ENCODE measurements at places on chromosomes 1 and 21.
A peak's percentile ranks its signal among the peaks of the same experiment; 100 is the strongest.

DNA sequence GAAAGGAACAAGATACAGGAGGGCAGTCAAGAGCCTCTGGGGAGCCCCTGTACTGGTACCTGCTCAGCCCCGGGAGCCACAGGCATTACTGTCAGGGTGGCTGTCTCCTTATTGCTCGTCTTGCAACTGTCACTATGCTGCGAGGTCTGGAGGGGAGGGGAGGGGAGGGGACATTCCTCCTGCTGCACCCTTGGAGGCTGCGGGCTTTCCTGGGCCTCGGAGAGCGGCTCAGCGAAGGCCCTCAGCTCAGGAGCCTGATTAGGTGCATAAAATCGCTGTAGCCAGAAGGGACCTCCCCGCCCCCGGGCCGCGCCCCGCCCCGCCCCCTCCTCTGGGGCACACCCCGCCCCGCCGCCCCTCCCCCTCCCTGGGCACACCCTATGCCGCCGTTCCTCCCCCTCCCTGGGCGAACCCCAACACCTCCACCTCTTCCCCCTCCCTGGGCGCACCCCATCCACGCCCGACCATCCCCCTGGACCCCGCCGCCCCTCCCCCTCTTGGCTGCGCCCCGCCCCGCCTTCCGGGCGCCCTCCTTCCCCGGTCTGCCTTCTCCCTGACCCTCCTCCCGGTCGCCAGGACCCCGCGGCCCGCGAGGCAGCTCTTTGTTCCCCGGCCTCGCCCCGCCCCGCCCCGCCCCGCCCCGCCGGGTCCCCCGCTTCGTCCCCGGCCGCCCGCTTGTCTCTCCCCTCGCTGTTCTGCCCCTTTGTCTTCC is 35.5 kb downstream of the CACHD1 start:
- peak; percentile 65 for DNase-seq

DNA sequence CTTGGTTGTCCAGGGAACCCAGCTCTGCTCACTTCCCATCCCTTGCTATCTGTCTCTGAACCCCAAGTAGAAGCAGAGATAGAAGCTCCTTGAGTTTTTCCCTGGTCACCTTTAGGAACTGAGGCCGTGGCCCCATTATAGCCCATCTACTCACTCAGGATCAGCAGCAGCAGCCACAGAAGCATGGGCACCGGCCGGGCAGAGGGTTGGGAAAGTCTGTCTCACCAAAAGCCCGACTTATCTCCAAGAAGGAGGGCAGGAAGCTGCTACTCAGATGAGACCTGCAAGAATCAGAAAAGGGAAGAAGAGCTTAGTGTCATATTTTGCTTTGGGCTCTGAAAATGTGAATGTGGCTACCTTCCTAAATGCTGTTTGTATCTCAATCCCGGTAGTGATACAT is 264 bp downstream of the FCRL3 start:
- DNase-seq: no peak

- peak; percentile 21 for DNase-seq
Measured at GRCh38 chr21:39373634-39374033, 24.7 kb upstream of the HMGN1 start.

GRCh38 chr1:115811140-115811828 is 29.6 kb downstream of the NHLH2 start:
- DNase-seq: no peak

DNA sequence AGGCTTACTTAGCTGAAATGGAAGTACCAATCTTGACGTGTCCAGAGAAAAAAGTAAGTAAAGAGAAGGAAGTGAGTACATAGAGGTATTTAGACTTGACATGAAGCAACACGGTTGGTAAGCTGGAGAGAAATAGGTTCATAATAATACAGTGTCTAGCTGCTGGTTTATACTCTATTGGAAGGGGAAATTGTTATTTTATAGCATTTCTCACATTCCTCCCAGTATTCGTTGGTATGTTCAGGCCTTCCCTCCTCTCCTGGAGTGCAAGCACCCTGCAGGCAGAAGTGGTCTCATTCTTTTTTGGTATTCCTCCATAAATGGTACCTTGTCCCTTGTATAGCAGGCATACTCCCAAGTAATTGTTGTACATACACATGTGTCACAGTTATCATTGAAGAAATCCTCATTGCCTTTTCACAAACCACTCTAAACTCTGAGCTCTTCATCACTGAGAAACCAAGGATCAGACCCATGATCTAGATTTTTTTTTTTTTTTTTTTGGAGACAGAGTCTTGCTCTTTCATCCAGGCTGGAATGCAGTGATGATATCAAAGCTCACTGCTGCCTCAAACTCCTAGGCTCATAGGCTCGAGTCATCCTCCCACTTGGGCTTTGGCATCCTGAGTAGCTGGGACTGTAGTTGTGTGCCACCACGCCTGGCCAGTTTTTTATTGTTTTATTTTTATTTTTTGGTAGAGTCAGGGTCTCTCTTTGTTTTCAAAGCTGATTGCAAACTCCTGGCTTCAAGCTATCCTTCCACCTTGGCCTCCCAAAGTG is 9.8 kb upstream of the IPO9 start:
- DNase-seq: no peak

DNA sequence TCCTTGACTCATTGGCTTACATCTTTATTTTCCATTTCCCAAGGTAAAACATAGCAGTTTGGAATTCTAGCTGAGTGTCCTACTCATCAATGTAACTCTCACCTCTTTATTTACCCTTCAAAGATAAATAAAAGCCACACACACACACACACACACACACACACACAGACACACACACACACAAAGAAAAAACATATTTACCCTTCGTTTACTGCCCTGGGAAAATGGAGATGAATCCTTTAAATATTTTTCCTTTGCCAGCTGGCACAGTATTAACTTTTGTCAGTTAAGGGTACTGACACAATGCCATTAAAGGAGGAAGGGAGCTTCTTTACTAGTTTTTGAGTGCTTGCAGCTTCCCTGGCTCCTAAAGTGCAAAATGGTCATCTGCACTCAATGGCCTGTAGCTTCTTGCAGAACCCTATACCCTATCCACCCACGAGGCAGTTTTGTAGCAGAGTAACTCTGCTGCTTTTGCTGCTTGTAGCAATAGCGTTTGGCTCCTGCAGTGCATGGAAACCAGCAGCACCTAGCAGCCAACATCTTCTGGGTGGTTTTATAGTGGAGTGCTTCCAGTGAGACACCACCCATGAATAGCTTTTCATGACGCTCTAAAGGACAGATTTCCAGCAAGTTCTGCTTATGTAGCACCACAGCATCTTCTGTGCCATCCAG is 103.7 kb downstream of the HS2ST1 start:
- DNase-seq: no peak

GRCh38 chr1:7893529-7894180 is 40.8 kb upstream of the UTS2 start:
- DNase-seq: peak; percentile 62

DNA sequence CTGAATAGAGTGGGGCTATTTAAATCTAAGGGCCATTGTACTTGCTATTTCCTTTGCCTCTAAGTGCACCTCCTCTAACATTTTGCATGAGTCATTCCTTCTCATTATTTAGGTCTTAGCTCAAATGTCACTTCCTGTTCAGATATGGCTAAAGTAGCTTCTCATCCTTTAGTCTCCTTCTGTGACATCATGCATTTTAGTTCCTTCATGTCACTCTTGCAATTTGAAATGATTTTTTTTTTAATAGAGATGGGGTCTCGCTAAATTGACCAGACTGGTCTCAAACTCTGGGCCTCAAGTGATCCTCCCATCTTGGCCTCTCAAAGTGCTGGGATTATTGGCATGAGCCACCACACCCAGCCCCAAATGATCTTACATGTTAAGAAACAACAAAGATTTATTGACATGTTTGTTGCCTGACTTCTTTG is 6.6 kb downstream of the TBX19 start:
- no peak for DNase-seq

- peak; percentile 42 for DNase-seq
Measured at GRCh38 chr1:200258447-200259375, 151.1 kb downstream of the ZNF281 start.

DNA sequence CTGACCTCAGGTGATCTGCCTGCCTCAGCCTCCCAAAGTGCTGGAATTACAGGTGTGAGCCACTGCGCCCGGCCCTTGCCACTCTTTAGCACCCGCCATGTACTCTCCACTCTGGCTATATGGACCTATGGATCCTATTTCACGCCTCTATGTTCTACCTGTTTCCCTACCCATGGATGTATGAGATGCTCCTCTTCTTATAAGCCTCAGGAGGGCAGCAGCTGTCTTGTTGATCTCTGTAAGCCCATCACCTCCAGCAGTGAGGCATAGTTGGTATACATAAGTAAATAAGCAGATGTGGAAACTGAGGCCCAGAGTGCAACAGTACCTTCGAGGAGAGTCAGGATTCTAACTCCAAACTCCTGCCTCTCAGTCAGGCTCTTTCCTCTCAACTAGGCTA is 24.7 kb upstream of the ARTN start:
- no peak for DNase-seq

DNA sequence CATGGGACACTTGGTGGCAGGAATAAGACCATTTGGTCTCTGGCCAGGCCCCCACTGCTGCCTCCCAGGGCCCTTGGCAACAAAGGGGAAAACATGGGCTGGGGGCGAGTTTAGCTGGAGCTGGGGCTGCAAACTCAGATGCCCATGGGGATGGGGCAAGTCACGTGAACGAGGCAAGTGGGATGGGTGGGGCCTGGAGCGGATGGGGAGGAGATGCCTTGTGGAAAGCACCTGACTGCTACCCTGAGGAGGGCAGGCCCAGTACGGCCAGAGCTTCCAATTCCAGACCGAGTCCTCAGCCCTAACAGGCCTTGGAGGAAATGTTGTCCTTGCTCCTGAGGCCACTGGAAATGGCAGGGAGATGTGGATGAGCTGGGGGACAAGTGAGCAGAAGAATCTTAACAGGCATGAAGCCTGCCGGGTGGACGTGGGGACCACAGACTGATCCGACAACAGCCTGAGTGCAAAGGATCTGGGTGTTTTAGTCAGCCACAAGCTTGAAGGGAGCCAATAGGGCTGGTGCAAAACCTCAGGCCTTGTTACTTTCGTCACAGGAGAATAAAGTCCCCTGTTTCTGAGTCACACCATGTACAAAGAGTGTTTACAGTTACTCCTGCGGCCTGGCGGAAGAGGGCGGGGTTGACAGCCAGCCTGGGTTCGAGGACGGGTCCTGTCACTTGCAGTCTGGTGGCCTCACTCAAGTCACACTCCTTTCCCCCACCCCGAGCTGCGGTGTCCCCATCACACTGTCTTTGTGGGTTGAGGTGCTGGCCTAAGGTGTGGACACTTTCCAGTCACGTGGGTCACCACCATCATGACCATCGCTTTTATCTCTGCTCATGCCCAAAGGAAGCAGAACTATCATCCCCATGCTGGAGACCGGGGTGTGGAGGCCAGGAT is 19.1 kb downstream of the RUNX3 start:
- DNase-seq: no peak

DNA sequence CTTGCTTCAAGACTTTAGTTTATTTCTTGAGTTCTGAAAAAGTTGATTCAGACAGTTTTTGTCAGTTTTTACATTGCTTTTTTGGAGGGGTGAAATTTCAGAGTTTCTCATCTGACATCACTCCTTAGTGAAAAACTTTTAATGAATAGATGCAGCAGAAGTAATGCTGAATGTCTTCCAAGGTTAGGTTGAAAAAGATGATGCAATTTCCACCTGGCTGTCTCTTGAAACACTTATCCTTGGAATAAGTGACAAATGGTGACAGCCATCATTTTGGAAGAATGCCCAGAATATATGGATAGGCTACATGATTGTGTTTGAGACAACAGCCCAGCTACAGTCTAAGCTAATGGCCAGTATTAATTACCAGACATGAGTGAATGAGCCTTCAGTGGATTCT is 140.8 kb downstream of the ZNF644 start:
- no peak for DNase-seq

- DNase-seq: no peak
Measured at GRCh38 chr1:1594602-1595260, 5.2 kb downstream of the FNDC10 start.

DNA sequence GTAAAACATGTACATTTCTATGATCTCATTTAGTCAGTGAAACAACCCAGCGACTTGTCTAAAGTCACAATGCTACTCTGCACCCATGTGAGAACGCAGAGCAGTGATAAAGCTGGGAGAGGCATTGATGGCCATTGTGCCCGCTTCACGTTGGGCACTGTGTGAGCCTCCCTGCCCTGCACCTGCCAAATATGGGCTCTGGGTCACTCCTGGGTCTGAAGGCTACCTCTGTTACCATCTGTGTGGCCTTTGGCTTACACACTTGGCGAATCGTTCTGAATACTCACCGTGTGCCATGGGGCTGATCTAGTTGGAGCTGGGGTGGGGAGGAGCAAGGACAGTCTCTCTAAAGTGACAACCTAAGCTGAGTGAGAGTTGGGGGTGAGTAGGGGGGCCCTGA is 29.9 kb downstream of the PCSK9 start:
- DNase-seq: no peak

- DNase-seq: peak; percentile 74
Measured at GRCh38 chr21:37582590-37582989, 216.0 kb downstream of the DYRK1A start.

GRCh38 chr1:19036041-19036812 is 79.8 kb upstream of the IFFO2 start:
- no peak for DNase-seq

- peak; percentile 97 for DNase-seq
Measured at GRCh38 chr21:45874716-45875415, 106.7 kb upstream of the COL6A1 start.

DNA sequence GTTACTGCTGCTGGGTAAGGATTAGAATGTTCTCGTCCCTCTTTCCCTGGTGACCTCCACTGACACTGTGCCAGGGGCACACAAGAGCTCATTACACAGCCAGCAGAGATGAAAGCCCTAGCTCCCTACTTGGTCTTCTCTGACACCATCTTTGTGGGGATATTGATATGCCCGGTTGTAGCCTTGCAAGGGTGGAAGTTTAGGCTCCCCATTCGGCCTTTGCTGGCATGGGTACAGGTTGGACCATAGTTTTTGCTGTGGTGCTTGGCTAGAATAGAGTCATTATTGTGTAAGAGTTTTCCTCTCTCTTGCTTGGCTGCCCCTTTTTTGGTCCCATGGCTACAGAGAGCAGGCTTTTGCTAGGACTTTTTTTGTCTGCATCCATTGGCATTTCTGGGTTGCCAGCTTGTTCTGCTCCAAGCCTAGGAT is 12.3 kb downstream of the RAB4A start:
- no peak for DNase-seq

DNA sequence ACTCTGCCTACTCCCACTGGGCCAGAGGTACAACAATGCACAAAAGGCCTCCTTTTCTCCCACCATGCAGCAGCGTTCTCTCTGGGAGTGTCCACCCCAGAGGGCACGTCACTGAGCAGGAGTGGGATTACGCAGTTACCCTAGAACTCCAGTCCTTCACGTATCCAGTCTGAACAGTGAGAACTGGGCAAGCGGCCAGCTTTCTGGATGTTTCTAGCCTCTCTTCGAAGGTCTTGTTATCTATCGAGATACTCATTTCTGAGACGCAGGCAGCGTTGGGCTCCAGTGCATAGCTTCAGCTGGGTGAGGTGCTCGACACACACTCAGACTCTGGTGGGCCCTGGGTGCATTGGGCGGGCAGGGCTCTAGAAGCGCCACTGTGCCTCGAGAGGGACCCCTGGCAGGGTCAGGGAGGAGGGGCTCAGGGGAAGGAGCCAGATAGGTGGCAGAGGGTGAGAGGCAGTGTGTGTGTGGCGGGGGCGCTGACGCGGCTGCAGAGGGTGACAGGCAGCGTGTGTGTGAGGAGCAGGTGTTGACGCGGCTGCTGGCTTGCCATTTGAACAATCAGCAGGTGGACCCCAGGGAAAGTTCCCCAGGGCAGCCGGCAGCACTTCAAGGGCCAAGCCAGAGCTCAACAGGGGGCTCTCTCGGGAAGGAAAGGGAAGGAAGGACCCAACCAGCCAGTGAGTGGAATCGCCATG is 27.9 kb downstream of the PRDM15 start:
- DNase-seq: no peak
